ENCODE measurements at places on chromosomes 12 and 14.

- DNase-seq = no peak
Observed at GRCh38 chr12:75909714-75910656, 121.6 kb downstream of the PHLDA1 start.

GRCh38 chr12:33223956-33224355 lies 215.7 kb downstream of the SYT10 start:
- no peak for DNase-seq

DNA sequence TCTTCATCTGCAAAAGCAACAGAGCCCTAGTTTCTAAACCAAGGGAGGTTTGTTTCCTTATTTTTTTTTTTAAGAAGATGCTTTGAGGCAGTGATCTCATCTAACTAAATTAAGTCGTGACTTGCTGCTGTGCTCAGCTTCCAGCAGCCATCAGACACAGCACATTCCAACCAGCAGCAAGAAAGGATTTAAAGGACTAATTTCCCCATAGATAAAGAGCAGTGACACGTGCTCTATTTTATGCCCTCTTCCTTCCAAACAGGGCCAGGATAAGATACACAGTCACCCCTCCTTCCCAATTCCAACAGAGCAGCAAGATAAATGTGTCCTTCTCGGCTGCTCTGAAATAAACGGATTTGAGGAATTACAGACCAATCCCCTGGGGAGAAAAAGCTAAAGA lies 81.7 kb downstream of the PRKAB1 start:
- no peak for DNase-seq

DNA sequence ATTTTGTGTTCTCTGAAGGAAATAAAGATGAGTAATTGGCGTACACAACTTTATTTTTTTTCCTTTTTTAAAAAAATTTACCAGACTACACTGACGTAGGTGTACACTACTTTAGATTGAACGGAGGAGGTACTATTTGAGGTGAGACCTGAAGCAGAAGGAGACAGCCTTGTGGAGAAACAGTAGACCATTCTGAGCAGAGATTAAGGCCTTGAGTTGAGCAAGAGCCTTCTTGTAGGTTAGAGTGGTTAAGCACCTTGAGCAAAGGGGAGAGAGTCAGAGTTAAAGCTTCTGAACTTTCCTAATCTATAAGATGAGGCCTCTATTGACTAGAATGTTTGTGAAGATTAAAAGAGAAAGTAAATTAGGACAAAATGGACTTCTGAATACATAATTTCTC lies 2.5 kb downstream of the LEMD3 start:
- no peak for DNase-seq

GRCh38 chr12:2833327-2833726 lies 1.5 kb downstream of the NRIP2 start:
- DNase-seq = no peak

- DNase-seq = no peak
Observed at GRCh38 chr12:97557116-97557515, 94.5 kb downstream of the RMST start.

DNA sequence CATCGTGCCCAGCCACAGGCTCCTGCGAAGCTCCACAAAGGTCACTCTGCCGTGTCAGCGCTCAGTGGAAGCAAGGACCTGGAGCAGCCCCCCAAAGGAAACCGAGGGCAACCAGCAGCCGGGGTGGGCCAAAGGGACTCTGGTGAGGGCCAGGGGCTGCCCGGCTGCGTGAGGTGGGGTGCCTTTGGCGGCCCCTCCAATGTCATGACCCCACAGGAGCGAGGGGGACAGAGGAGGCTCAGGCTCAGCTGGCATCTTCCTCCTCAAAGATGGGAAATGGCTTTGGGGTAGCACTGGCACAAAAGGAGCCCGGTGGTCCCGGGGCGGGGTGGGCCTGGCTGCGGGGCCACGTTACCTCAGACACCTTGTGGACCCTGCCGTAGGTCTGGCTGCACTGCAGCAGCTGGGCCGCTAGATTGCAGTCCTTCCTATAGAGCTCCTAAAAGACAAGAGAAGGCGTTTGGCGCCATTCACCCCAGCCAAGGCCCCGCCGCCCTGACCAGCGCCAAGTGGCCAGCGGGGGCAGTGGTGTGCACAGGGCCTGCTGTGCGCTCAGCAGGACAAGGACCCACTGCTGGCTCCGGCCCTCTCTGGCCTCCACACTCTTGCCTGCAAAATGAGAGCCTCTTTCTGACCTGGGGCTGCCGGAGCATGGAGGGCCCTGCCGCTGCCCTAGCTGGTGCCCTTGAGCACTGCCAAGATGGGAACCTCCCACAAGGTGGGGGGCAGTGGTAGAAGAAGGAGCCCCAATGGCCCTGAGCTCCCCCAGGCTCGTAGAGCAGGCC lies 46.9 kb downstream of the BEGAIN start:
- no peak for DNase-seq

DNA sequence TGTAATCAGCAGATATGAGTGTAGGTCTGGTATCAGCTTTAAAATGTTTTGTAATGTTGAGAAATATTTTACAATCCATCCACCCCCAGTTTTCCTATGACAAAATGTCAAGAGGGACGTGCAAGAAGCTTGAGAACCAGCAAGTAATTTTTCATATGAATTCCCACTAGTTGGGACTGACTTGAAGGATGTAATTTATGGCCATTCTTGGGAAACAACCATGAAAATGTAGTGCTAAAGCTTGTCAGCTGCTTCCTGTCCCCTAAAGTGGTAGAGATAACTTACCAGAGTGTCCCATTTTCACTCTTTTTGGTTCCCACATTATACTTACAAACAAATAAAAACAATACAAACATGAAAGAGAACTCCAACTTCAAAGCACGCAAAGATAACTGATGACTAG lies 63.9 kb downstream of the RERG start:
- no peak for DNase-seq

DNA sequence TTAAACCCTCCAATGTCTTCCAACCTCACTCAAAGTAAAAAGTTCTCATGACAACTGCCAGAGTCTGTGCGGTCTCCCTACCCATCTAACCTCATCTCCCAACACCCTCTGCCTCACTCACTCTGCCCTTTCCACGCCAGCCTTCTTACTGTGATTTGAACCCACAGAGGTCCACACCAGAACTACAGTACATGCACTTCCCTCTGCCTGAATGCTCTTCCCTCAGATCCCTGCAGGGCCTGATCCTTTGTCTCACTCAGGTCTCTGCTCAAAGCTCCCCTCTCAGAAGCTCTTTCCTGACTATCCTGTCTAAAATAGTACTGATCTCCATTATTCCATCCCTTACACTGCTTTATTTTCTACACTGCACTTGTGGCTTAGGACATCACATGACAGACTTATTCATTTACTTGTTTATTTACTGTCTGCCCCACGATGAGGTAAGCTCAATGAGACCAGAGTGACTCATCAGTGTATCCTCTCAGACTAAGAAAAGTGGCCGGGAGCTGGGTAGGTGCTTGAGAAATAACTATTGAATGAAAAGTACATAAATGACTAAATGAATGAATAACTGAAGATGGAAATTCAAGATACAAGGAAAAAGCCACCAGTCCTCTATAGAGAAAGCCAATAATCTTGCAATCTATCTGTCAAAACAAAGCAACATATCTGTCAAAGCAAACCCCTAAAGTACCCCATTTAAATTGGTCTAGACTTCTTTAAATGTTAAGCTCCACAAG lies 17.1 kb downstream of the POMT2 start:
- DNase-seq = no peak

- no peak for DNase-seq
Observed at GRCh38 chr14:24329736-24330135, 5.1 kb downstream of the ADCY4 start.

DNA sequence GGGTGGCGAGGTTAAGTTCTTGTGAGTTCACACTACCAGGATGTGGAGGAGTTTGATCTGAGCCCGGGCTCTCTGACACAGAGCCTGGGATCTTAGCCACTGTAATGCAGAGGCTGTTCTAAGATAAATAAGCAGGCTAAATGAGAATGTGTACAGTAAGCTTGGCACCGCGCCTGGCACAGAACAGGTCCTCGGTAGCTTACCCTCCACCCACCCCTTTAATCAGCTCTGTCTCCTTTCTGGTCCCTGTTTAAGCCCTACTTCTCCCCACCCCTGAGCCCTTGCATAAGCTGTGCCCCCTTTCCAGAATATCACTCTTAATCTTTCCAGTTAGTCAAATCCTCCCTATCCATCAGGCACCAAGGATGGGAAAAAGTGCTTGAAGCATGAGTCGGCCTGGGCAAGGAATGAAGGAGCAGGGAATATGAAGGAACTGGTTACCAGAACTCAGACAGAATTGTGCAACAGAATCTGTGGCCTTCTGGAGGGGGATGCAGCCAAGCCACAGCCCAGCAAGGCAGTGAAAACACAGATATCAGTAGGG lies 32.8 kb upstream of the CMKLR1 start:
- peak; percentile 19 for DNase-seq
